ENCODE measurements at places on chromosomes 7 and 10.

- DNase-seq: no peak
Observed at GRCh38 chr10:61765176-61766087, 102.7 kb downstream of the CABCOCO1 start.

DNA sequence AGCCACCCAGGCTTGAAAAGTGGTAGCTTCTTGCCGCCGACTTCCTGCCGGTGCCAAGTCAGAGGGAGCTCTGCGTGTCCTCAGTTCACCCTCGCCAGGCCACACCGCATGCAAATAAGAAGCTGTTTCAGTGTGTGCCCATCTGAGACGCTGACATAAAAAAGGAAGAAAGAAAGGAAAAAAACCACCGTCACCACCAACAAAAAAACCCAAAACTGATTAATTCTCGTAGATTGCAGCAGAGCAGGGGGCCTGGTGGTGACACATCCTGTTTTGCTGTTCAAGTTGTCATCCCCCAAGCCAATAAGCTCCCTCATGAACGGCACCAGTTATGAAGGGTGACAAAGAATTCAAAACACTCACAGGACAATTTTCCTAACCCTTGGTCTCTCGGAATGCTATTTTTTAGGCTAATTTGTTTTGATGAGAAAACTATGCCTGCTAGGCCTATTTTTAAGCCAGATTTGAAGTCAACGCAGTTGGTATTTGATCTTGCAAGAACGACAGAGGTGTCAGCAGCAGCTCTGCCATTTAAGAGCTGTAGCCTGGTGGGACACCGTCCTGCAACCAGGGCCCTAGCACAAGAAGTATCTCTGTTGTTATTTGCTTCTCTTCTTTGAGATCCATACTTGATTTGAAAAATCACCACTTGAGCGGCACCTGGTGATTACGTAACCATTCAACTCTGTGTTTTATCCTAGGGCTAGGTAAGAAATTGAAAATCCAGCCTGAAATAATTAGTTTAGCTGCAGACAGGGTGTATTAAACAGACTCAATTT is 145.6 kb downstream of the PFKFB3 start:
- peak; percentile 81 for DNase-seq

GRCh38 chr10:31032258-31033132 is 830 bp upstream of the ZNF438 start:
- peak; percentile 95 for DNase-seq

DNA sequence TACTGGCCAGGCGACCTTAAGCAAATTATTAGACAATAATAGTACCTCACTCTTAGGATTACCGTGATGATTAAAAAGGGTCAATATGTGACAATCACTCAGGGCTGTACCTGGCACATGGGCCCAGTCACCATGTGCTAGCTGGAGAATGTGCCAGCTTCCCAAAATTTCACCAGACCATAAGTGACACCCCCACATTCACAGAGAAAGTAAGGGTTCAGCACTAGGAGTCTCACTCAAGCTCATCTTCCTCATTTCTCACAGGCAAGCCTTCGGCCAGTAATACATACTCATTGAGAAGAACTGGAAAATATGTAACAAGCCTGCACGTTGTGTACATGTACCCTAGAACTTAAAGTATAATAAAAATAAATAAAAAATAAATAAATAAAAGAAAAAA is 22.4 kb upstream of the C10orf71 start:
- no peak for DNase-seq

DNA sequence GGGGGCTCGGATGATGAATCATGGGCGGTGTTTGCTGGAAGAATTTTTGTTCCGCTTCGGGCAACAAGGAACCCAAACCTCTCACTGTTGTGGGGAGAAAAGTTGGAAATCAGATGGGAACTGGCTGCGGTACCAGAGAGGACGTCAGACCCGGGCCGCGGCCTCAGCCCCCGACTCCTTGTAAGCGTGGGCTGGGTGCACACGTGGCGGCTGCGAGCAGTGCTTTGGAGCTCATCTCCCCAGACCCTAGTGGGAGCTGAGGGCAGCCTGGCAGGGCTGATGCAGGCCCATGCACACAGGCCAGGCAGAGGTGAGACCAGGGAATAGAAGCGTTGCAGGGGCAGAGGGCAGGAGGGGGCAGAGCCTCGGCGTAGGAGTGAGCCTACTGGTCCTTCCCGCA is 136.5 kb downstream of the FAM53B start:
- DNase-seq: no peak

DNA sequence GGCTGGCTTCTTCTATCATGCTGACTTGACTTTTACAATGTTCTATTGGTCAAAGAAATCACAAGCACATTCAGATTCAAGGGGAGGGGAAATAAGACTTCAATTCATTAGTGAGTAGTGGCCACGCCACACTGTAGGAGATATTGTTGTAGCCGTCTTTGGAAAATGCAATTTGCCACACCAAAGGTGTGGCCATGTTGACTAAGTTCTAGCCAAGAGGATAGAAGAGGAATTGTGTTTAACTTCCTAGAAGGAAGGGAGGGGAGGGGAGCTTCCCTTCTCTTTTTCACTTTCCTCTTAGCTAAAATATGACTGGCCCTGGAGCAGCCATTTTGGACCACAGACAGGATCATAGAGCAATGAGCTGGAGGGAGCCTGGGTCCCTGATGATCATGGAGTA is 3.4 kb upstream of the PRKAR2B start:
- DNase-seq: no peak

GRCh38 chr7:73831834-73832651 is 1.2 kb downstream of the CLDN4 start:
- no peak for DNase-seq

DNA sequence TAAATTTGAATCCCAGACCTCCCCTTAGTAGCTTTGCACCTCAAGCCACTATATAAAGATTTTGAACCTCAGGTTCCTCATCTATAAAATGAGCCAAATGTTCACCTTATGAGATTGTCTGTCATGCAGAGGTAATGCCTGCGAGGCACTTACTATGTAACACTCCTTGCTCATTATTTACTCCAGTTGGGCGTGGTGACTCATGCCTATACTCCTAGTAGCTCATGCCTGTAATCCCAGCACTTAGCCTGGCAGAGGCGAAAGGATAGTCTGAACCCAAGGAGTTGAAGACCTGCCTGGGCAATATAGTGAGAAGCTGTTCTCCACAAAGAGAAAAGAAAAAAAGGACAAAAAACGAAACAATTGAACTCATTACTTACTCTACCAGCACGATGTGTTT is 82.2 kb downstream of the MDFIC start:
- no peak for DNase-seq

DNA sequence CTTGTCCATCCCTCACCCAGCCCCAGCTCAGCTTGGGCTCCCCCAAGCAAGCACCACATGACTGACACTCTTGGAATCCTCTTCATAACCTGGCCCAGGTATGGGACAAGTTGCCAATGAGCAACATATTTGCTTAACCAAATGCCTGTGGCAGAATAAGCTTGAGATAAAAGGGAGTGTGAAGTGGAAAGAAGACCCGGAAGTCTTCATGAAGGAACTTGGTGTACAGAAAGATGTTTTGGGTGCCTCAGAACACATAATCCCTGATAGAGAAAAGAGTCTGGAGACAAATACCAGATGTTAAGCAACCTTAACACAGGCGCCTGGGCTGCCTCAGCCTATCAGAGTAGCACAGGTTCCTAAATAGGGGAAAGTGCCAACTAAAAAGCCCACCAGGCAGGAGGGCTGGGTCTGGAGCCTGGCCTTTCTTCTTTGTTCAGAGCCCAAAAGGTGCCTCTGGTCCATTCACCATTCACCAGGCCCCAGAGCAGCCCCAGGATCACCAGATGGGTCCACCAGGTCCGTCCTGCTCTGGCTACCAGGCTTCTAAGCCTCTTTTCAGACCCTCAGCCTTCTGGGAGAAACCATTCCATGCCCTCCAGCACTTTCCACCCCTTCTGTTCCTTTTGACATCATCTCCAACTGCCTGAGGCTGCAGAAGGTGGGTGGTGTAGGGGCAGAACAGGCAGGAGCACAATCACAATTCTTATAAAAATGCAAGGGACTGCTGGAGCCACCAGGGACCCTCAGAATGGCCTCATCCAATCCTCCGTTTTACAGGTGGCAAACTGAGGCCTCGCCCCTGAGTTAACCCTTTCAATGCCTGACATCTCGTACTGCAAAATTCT is 22.6 kb downstream of the KCNMA1 start:
- DNase-seq: no peak

- DNase-seq: no peak
Observed at GRCh38 chr10:60728056-60728455, 50.2 kb upstream of the CDK1 start.

- DNase-seq: no peak
Observed at GRCh38 chr7:144769352-144769751, 66.5 kb downstream of the TPK1 start.

DNA sequence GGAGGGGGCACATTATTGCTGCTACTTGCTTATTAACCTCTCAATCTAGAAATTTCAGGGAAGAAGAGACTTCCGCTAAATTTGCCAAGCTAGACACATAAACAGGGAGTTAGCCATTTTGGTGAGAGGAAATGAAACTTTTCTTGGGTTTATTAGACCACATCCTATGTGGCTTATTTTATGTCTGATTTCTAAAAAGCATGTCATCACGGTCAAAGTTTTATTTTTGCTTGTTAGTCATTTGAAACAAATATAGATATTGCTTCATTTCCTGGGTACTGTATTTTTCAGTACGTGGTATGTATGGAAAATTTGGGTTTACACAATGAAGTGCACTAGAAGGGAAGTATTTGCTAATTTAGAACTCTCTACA is 144.1 kb downstream of the TCF7L2 start:
- DNase-seq: no peak

DNA sequence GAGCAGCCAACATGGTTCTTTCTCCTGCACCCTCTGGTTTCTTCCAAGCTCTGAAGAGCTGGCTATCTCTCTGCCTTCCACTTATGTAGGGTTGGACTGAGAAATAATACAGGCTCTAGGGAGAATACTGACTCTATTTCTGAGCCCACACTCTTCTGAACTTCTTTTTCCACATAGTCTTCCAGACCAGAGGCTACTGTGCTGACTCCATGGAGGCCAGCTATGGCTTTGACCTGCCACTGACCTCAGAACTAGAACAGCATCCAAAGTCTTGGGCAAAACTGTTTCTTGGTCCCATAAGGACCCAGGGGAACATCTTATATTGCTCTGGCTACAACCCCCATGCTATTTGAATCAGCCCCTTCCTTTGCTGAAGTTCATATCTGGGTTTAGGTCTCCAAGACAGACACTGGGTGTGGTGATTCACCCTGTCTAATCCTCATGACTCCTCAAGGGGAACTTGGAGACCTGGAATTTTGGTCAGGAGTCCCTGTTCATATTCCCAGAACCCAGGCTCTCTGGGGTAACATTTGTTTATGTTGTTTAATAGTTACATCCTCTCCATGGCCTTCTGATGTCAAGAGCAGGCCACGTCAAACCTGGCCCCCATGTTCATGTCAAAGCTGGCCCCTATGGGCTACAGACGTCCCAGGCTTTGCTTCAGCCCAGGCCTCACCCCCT is 12.1 kb upstream of the PLAU start:
- no peak for DNase-seq

DNA sequence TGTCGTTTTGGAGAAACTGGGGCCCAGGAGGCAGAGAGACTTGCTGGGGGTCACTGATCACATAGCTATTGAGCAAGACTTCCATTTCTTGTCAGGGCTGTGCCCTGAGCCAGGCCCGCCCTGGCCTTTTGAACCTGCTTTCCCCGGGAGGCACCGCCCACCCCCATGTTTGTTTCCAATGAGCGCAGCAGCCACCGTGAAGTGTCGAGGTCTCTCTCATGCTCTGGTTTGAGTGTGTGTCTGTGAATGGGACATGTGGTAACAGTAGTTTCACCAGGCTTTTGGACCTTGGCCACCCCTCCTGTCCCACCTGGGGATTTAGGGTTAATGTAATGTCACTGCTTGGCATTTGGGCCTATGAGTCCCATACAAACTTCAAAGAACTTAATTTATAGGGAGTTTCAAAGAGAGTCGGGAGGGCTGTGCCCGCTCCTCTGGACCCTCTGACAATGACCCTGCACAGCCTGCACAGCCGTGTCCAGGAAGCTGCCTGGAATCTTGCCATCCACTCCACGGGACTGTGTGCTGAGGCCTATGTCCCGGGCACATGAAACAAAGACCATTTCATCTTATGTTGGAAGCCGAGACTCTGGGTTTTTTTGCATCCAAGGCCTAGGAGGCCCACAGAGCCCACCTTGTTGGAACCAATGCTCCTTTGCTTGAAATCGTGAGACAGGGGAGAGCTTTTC is 6.3 kb downstream of the PRF1 start:
- no peak for DNase-seq

DNA sequence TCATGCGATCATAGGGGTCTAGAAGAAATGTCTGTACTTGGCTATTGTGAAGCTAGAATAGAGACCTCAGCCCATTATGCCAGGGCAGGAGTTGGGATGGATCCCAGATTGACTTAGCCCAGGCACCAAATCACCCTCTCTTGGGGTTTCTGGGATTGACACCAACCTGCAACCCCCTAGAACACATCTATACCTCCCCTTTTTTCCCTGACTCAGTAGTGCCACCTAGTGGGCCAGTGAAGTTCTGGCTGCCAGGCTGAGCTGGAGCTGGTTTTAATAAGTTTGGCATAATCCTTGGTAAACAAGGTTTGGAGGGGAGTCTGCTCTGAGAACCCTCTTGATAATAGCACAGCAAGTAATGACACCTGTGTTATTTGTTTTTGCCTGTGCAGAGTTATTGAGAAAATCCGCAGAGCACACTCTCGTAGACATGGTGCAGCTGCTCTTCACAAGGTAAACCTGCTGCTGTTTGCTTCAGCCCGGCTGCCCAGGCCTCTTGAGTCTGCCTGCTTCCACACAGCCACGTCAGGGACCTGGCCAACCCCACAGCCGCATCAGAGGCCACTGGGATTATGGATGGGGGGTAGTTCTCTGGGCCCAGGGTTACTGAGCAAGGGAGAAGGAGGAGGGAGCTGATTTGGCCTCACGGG is 43.3 kb upstream of the NFKB2 start:
- DNase-seq: peak; percentile 74

- no peak for DNase-seq
Observed at GRCh38 chr7:94133460-94133859, 129.3 kb upstream of the BET1 start.

DNA sequence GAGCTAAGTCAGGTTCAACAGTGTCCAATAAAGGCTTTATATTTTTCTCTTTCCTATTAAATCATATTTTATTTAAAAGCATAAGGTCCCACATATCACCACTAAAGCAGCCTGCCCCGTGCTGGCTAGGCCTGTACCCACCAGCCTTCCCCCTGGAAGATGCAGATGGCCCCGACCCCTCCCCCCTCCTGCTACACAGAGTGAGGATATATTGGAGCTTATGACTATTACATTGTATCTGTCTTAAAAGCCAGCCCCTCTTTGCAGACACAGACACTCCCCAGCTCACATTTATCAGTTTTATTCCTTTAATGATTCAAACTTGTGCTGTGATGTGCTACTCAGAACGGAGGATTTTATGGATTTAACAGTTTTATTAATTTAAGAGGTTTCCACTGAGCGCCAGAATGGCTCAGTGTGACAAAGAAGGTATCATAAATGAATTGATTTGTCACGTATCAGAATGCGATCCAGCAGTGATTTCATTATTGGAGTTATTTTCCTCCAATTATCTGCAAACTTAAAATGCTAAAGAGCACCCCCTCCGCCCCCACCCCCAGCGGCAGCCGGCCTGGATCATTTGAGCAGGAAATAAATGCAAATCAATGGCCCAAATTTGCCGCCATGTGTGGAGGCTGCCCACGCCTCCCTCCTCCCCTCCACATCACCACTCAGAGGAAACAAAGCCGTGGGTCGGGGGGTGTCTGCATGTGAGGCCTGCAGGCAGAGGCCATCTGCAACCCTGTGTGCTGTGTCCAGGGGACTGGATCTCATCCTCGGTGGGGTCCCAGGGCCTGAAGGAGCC is 72.6 kb upstream of the ZMIZ1 start:
- no peak for DNase-seq

- DNase-seq: peak; percentile 33
Observed at GRCh38 chr7:37031571-37032257, 307.4 kb upstream of the AOAH start.
